ENCODE measurements at places on chromosomes 16 and 17.

- DNase-seq, result peak; percentile 53
Measured at GRCh38 chr17:38798614-38799500, 499 bp downstream of the PIP4K2B start.

GRCh38 chr17:15494821-15495220 lies 27.4 kb upstream of the CDRT4 start:
- DNase-seq, result no peak

GRCh38 chr17:69431835-69432234 lies 17.3 kb downstream of the MAP2K6 start:
- no peak for DNase-seq

DNA sequence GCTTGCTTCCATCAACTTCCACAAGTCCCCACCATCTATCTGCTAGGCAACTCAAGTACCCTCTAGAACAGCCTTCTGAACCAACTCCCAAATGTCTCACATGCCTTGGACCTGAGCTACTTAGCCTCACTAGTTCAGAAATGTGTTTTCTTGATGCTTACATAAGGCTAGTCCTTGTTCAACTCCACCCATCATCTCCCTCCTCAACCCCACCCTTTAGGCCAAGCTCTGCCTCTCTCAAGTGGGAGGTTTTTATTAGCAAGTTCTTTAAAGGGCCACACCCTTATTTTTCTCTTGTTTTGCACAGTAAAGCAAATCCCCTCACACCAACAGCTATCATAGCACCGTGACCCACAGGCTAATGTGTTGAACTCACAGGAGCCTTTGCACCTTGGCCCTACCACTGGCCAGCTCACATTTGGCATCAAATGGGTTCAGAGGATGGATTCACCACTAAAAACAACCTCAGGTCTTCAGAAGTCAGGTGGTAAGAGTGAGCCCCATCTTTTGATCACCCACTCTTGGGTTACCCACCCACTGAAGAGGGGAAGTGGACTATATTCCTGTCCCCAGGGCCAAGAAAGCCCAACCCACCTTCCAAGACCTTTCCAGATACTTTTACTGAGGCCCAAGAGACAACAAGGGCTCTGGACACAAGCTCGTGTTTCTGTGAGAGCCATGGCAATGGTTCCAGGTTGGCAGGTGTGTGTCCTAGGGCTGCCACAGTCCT lies 12.2 kb downstream of the PIK3R5 start:
- peak; percentile 71 for DNase-seq

DNA sequence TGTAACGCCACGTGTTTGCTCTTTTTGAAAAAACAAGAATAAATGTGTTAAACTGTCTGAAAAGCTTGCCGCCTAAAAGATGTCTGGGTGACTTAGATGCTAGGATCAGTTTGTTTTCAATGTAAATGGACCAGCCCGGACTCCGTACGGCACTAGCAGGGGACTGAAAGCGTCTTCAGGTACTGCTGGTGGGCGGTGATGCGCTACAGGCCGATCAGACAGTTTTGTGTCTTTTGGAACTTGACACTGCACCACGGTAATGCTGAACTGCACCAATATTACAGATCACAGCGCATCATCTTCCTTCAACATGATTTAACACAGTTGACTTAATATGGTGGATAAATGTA lies 727 bp upstream of the MBTPS1 start:
- DNase-seq, result peak; percentile 32

DNA sequence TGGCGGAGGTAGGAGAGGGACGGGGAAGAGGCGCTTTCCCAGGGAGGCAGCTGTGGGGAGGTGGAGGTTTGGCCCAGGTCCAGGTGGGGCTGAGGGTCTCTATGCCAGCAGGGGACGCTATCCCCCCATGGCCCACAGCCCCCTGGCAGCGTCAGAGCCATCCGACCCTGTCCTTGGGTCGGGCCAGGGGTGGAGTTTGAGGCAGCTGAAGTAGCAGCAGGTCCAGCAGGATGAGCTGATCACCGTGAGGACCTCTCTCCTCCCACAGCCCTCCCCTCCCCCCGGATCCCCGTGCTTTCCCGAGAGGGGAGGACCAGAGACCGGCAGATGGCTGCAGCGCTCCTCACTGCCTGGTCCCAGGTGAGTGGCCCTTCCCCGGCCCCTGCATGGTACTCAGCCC lies 3.2 kb downstream of the ZNF205 start:
- no peak for DNase-seq

GRCh38 chr17:42685831-42686230 lies 3.5 kb downstream of the CNTNAP1 start:
- DNase-seq, result no peak

DNA sequence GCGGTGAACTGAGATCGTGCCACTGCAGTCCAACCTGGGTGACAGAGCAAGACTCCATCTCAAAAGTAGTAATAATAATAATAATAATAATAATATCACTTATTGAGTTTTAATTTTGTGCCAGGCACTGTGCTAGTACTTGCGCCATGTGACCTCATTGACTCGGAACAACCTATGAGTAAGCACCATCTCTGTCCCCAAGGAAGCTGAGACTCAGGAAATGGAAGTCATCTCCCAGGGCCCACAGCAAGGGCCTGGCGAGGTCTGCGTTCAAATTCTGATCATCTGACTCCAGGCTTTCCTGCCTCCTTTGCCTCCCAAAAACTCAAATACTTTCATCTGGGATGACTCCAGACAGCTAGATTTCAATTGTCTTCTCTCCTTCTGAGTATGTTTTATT lies 162.9 kb downstream of the SEC14L1 start:
- DNase-seq, result no peak

DNA sequence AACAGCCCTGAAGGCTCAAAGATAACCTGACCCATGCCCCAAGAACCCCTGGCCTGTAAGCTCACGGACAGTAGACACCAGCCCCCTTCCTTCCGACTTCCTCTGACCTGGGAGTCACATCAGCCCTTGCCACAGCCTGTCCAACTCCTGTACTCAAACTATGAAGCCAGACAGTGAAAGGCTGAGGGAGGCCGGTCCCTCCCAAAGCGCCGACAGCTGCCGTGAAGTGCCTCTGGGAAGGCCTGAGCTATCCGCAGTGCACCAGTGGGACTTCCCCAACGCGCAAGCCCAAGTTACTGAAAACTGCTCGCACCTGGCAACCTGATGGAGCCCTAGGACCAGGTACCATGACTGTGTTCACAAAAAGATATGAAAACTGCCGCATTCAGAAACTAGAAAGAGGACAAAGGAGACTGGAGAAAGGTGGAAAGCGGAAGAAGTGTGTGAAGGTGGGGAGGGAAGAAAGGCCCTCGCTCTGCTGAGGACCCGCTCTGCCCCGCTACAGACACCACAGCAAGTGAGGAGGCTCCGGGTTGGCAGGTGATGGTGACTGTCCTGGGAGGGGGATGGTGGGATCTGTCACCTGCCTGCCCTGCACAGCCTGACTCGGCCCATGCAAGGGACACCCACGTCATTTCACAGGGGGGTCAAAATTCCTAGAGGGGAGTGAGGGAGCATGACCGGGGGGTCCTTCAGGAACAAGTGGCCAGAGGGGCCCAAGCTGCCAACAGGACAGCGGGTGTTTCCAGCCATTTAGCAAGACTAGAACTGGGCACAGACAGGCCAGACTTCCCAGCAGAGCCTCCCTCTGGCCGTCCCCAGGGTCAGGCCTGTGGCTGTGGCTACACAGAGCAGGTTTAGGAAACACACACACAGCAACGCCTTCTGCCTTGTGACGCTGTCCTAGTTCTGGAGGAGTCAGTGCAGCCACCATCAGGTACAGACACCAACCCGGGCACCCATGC lies 13.1 kb upstream of the TRAP1 start:
- DNase-seq, result no peak

DNA sequence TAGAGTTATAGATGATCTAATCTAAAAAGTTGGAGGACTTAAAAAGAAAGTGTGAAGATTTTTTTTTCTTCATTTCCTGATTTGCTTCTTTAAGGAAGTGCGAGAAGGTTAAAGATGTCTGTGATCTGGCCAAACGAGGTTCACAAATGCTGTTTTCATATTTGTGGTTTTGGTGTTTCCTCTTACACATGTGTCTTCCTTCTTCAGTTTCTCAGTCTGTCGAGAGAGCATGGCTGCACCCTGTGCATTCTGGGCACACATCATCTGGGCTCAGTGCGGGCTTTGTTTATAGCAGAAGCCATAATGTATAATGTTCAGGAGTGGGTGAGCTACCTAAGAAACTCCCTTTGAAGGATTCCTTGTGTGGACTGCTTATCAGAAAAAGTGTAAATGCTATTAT lies 260.4 kb upstream of the TBX2 start:
- peak; percentile 56 for DNase-seq

GRCh38 chr17:80177986-80178595 lies 8.3 kb downstream of the CARD14 start:
- DNase-seq, result no peak

DNA sequence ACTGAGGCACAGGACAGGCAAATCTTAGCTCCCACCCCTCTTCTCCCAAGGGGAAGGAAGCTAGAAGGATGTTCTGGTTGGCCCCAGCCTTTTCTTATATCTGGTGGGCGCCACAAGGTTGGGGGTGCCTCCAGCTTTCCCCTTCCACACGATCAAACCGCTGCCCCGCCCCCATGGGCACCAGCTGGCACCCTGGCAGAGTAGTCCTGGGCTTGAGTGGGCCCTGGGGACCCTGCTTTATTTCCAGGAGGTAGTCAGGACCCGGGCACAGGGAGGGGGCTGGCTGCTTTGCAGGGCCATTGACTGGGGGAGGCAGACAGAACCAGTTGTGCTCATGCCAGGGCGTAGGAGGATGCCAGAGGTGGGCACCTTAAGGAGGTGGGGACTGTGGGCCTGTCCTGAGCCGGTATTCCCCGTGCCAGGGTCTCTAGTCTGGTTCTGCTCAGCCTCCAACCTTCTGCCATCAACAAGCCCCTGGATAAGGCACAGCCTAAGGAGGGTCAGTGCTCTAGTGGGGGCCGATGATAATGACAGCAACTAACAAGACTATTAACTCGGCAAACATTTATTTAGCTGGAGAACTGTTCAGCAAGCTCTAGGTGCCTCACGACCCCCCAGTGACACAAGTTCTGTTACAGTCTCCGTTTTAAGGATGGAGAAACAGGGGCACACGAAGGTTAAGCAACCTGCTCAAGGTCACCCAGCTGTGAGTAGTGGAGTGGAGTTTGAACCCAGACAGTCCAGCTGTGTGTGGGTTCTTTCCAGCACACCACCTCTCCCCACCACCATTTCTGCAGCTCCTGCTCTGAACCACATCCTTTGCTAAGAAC lies 7.6 kb upstream of the PPP1R1B start:
- DNase-seq, result no peak

DNA sequence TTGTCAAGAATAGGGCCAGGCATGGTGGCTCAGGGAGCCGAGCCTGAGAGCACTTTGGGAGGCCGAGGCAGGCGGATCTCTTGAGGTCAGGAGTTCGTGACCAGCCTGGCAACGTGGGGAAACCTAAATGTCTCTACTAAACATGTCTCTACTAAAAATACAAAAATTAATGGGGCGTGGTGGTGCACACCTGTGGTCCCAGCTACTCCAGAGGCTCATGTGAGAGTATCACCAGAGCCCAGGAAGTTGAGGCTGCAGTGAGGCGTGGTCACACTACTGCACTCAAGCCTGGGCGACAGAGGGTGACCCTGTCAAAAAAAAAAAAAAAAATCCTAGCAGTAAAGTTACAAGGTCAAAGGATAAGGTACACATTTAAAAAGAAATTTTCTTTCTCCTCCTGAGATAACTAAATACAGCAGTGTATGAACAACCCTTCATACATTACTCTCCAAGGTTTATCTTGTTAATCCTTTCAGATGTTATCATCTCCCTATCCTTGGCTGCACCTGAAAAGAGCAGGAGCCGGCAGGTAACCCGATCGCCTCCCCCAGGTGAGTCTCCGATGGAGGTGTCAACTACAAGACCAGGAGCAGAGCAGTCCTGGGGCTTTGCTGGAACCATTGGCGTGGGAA lies 122.3 kb downstream of the GOSR1 start:
- no peak for DNase-seq

DNA sequence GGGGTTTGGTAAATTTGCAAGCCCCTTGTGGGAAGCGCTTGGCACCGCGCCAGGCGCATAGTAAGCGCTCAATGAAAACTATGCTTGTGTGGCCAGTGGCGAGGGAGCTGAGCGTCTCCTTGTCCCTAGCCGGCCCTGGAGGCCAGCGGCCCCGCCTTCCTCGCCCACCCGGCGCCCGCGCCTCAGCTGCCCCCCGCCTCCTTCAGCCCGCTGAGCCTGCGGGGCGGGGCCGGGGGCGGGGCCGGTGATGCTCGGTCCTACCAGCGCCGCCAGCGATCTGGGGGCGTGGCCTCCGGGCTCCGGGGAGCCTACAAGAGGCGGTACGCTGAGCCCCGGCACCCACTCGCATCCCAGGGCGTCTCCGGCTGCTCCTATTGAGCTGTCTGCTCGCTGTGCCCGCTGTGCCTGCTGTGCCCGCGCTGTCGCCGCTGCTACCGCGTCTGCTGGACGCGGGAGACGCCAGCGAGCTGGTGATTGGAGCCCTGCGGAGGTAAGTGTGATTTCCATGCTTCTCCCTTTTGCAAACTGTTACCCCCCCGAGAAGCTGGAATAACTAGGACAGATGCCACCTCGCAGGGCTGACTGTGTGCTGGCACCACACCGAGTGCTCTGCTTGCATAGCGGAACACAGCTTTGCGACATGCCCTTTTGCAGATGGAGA lies at the start of gene CRISPLD2:
Gene CRISPLD2 (plus strand): TSS at position 342 of the 661 bp plus-strand sequence. CDS start 18,511 bp downstream, outside the sequence.
- DNase-seq, result peak; percentile 83

GRCh38 chr17:49928837-49929475 lies 40.0 kb upstream of the DLX4 start:
- DNase-seq, result no peak

DNA sequence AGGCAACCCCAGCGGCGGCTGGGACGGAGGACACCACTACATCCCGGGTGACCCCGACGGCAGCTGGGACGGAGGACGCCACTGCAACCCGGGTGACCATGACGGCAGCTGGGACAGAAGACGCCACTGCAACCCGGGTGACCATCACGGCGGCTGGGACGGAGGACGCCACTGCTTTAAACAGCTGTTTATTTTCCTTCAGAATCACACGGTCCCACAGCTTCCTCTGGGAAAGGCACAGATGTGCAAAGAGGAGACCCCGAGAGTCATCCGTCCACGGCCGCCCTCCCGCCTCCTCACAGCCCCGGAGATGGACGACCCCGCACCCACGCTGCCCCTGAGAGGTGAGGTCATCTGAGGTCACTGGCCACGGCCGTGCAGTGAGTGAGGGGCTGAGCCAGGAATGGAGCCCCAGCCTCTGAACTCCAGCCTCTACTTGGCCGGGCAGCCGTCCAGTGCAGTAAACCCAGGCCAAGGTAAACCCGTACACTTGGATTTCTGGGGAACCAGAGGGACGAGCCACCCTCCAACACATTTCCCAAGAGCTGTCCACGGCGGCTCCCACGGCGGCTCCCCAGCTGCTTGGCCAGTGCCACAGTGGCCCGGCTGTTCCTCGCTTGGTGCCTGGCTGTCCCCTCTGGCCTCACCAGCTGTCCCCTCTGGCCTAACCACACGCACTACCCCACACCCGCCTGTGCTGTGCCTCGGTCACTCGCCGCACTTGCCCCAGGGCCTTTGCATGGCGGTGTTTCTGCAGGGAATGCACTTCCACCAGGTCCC lies 43.2 kb upstream of the PABPN1L start:
- DNase-seq, result no peak
